ENCODE measurements at places on chromosomes 1 and 21.
A peak's percentile ranks its signal among the peaks of the same experiment; 100 is the strongest.

GRCh38 chr21:42306366-42307035 lies 8.7 kb downstream of the TFF3 start:
- DNase-seq: no peak

- DNase-seq: no peak
Measured at GRCh38 chr1:5682626-5683225, 309.5 kb downstream of the NPHP4 start.

DNA sequence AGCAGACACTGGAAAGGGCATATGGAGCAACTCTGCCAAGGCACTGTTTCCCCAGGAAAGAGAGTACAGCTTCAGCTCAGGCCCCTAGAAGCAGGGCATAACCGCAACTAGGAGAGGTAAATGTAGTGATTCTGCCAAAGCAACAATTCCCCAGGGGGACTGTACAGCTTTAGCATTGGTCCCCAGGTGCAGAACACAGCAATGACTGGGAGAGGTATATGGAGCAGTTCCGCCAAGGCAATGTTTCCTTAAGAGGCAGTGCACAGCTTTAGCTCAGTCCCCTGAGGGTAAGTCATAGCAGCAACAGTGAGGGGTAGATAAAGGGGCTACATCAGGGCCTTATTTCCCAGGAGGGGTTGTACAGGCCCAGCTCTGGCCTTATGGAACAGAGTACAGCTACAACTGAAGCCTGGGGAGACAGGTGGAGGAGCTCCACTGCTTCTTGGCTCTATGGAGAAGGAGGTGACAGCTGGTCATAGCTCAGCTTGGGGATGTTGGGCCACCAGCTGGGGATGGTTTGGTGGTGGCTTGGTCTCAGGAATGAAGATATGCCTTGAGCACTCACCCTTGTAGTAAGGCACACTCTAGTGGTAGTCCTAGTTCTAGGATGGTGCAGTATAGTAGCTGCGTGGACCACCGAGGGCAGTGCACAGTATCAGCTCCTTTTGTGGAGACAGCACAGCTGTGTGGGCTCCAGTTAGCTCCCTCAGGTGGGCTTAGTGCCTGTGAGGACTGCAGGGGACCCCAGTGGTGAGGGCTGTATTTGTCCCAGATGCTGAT lies 582.7 kb downstream of the PTPRC start:
- DNase-seq: peak; percentile 48

GRCh38 chr1:192476802-192477298 lies 98.7 kb upstream of the RGS1 start:
- DNase-seq: no peak

DNA sequence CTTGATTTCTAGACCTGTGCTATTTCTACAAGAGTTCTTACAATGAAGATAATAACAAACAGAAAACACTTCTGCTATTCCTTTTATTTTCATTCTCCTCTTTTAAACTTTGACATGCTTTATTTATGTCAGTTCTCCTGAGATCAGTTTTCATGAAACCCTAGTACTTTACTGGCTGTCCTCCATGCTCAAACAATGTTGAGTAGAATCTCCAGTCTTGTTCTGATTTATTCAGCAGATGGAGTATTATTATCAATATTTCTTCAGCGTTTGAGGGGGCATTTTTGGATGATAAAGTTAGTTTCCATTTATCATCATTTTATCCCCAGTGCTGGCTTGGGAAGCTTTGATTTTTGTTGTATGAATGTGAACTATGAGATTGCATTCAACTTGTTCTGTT lies 85.9 kb upstream of the WARS2 start:
- DNase-seq: no peak

DNA sequence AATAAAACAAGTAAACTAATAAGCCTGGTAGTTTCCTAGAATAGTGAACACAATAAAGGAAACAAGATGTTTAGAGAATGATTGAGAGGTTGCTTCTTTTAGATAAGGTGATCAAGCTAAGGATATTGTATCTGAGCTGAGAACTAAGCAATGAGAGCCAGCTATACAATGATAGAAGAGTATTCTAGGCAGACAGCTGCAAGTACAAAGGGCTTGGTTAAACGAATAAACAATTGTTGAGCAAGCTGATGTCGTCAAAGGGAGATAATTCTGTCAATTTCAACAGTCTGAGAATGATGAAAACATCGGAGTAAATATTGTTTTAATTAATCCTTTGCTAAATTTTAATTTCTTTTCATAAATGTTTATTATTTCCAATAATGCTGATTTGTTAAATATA lies 5.5 kb upstream of the FH start:
- DNase-seq: no peak

- DNase-seq: no peak
Measured at GRCh38 chr1:186983327-186983726, 154.6 kb downstream of the PLA2G4A start.

- DNase-seq: no peak
Measured at GRCh38 chr1:9121496-9122409, 7.1 kb downstream of the GPR157 start.

GRCh38 chr21:45013260-45013841 lies 61.0 kb upstream of the ADARB1 start:
- DNase-seq: no peak

- DNase-seq: peak; percentile 40
Measured at GRCh38 chr1:111399792-111400610, 27.5 kb downstream of the OVGP1 start.

DNA sequence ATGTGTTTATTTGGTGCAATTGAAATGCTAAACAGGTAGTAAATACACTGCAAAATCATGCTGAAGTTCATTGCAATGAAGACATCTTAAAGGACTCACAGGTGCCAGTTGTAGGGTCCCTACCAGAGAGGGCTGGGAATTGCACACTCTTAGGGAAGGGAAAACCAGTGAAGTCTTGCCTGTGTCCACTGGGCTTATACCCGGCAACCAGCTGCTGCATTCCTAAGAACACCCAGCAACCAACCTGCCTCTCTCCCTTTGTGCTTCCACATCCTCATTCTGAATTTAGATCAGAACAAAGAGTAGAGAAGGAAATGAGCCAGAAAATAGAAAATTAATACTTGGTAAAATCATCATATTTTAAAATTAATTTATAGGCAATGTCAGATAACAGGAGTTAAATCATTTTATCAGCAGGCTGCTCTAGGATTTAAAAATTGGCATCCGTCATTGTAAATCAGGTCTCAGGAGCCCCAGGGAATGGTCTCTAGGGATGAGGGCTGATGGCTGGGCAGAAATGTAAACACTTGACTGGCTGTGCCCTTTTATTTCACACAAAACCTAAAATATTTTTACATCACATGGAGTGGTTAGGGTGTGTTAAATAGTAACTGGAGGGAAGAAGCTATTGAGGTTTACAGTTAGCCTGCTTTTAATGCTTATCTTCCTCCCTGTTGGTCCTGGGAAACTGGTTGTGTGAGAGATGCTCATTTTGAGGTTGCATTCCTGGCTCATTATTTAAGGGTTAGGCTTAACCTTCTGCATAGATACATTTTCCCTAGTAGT lies 31.3 kb downstream of the PTGFRN start:
- DNase-seq: no peak

DNA sequence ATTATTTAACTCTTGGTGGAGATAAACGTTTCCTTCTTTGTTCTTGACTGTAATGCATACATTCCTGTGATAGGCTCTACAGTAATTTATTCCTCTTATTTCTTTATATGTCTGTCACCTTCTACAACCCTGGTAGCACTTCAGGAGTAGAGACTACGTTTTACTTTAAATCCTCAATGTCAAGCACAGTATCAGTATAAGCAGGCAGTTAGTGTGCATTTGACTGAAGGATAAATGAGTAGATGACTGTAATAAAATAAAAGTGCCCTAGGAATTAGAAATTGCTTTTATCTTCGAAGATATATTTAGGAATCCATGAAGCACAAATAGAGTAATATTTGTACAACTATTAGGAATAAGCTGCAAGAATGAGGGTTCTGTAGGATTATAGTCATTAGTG lies 599.6 kb upstream of the PRMT6 start:
- DNase-seq: no peak

DNA sequence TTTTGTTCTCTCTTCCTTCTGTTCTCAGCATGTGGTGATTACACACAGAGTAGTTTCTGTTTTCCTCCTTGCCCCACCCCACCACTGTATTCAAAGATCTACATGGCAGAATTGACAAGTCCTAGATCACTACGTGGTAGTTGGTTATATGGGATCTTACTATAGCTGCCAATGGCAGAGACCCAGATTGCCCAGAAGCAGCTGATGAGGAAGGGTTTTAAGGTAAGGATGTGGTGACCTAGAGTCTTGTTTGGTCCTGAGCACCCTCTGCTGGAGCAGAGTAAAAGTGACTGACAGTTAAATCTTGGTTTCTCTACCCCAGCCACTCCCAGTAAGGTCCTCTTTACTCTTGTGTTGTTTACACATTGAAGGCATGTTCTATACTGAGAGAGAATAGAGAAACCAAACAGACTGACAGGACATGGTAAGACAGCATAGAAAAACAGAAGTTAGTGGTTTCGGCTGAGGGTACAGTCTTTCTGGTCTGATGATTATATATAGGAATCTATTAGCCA lies 22.8 kb upstream of the STRIP1 start:
- DNase-seq: peak; percentile 87

DNA sequence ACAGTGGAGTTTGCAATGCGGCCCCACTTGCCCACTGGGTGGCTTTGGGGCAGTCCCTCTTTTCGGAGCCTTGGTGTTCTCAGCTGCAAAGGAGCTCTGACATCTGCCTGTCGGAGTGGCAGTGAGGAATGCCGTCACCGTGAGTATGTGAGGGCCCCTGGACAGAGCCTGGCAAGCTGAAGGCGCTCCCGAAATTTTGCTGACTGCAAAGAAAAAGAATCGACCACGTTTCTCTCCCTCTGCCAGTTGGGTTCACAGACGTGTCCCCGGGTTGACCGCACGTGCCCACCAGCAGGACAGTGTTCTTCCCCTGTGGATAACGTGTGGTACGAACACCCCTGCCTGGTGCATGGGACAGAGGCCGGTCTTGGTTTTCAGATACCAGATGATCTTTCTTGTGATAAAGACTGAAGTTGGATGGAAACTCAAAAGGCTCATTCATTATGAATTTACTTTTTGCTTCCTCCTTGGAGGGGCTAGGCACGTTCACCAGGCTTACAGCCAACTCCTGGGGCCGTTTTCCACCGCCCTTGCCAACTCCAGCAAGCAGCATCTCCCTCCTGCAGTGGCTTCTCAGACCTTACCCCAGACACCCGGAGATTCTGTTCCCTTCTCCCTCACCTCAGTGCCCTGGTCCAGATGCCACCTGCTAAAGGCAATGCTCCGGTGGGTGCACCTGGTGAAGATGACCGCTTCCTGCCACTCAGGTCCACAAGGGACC lies 29.7 kb downstream of the ECE1 start:
- no peak for DNase-seq

GRCh38 chr1:204928671-204929486 lies 58.2 kb downstream of the NFASC start:
- no peak for DNase-seq

DNA sequence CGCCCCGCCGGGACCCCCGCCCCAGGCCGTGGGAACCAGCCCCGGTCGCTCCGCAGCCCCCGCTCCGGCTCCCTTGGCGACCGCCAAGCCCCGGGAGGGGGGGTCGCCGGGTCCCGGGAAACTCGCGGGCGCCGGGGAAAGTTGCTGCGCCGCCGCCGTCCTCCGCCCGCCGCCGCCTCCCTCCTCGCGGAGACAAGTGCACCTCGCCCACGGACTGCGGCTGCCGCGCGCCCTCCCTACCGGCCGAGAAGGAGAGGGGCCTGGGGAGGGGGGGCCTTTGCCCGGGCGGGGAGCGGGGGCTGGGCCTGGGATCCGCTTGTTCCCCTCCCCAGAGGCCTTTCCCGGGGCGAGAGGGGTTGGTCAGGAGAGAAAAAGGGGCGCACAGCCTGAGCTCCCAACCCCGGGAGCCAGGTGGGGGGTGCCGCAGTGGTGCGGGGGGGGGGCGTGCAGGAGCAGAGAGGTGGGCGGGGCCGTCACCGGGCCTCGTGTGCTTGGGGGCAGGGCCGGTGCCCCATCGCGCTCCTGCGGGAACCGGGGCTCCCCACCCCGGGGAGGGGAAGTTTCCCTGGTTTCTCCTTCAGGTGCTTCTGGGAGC lies 592 bp downstream of the AGRN start:
- no peak for DNase-seq

GRCh38 chr1:177754603-177755002 lies 215.3 kb downstream of the SEC16B start:
- DNase-seq: no peak

DNA sequence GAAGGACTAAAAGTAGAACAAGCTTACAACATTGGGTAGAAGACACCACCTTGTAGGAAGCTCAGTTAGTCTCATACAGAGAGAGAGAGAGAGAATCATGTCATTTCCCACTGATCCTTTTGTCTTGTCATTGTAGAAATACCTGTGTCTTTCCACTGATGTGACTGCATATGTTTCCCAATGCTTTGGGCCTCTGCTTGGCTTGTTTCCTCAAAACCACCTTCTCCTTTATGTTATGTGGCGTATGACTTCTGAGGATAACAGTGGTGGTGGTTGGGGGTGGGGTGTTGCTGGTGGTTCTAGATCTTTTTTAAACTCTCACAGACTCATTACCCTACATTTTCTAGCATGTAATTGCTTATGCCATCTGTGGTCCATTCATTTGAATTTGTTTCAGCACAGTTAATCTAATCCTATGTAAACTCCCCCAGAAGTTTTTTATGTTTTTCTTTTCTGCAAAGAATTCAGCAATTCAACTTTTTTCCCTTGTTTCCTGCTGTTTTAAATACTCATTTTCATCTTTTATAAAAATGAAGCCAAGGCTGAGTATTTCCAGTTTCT lies 9.3 kb downstream of the RGL1 start:
- DNase-seq: no peak

DNA sequence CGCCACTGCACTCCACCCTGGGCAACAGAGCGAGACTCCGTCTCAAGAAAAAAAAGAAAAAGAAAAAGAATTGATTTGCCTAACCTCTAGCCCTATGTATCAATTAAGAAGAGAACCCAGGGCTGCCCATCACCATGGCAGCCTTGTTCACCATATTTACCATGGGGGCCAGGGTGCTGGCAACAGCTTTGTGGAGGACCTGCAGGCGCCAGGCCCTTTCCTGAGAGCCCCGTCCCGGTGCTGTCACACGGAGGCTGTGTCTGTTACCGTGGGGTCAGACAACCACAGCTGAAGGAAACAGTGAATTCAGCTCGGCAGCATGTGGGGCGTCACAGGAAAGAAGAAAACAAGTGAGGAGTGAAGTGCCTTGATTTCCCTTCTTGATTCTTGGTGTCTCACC lies 6.5 kb upstream of the NBL1 start:
- no peak for DNase-seq

DNA sequence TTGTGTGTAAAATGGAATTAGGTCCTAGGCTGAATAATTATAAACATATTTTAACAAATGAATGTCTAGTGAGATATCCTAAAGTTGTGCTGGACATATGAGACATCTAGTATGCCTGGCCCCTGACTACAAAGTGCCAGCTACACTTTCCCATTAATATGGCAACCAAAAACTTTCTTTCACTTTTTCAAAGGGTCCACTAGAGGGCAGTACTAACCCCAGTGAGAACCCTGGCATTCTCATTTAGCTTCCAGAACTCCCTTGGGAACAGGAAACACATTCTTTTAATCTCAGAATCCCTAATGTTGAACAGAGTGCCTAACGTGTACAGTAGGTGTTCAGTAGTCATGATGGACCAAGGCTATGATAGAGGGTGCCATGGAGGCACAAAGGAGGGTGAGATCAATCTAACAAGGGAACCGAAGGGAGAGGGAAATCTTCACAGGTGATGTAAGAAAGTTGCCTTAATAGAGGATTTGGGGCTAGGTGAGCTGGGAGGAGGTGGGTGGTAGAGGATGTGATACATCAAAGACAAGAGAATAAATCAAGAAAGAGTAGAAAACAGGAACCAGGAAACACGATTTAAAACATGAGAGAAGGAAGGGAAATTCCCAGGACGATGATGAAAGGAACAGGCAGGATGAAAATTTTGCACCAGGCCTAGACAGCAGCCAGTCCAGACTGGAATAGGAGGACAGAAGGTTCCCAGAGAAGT lies 41.6 kb downstream of the NSL1 start:
- DNase-seq: peak; percentile 34
